ENCODE measurements at places on chromosomes 7 and 10. TPM values are rescaled to one million over a fixed set of nuclear protein-coding genes. Genes with fewer than 3 reads are reported as not detected.

DNA sequence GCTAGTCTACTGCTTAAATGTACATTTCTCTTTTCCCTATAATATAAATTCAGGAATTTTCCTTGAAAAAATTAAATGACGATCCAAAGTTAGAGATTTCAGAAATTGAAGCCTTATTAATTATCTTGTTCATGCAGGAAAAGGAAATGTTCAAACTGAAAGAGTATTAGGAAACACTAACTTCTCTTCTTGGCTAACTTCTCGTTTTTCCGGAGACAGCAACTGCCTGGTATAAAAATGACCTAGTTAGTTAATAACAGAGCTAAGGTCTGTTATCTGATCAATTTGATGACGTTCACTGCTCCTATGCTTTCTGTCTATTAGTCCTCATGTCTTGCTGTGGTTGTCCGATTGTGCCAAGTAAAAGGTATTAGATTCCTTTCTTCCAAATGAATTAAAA is 212.5 kb downstream of the DGKB start:
- DNase-seq = no peak

GRCh38 chr7:1170741-1171501 is 10.9 kb upstream of the ZFAND2A start:
- DNase-seq = no peak

The CPSF4 gene
- total RNA-seq = 33.8 TPM

- DNase-seq = peak; percentile 61
Measured at GRCh38 chr10:67606572-67606971, 89.4 kb downstream of the CTNNA3 start.

DNA sequence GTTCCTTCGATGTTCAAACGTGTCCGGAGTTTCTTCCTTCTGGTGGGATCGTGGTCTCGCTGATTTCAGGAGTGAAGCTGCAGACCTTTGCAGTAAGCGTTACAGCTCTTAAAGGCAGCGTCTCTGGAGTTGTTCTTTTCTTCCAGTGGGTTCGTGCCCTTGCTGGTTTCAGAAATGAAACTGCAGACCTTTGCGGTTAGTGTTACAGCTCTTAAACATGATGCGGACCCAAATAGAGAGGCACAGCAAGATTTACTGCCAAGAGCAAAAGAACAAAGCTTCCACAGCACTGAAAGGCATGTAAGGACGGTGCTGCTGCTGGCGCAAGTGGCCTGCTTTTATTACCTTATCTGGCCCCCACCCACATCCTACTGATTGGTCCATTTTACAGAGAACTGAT is 931.4 kb downstream of the IPMK start:
- no peak for DNase-seq

DNA sequence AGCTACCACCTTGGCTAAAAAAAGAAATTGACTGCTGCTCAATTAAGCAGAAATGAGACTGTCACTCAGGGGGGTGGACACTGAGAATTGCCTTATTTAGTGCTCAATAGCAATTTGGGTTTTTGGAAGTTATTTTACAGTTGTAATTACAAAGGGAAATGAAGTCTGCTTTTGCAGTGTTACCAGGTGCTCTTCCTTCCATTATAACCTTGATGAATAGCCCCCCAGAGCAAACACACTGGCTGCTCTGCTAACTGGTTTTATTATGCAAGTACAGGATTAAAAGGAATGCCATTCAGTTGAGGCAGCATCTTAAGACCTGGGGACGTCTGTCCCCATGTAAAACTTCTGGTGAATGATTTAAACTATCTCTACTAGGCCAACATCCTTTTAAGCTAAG is 191.0 kb downstream of the EVX1 start:
- DNase-seq = no peak

GRCh38 chr7:81162771-81163525 is 244.1 kb upstream of the SEMA3C start:
- DNase-seq = peak; percentile 54

The MKX gene
- total RNA-seq = 6.9 TPM

DNA sequence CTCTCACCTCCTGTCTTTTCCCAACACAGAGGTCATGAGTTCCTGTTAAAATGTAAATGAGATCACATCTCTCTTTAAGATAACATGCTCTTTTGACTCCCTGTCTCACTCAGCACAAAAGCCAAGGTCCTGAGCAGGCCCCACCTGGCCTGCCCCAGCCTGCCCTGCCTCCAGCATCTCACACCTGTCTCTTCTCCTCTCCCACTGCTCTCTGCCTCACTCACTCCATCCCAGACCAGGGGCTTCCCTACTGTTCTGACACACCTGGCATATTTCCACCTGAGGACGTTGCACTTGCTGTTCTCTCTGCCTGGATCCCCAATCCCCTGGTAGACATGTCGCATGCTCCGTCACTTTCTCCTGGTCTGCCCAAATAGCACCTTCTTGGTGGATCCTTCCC is 285.0 kb upstream of the ZMIZ1 start:
- DNase-seq = no peak

DNA sequence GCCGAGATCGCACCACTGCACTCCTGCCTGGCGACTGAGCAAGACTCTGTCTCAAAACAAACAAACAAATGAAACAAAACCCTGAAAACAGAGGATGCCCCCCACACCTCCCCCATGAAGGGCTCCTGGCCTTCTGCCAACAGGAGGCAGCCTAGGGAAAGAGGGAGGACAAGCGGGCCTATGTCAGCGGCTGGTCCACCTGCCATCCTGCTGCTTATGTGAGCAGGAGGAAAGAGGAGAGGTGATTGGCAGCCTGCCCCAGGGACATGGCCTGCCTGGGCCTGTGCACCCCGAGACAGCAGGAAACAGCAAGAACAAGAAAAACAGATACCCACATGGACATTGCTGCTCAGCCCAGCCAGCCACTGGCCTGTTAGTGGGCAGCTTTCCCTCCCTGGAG is 9.1 kb upstream of the ZNF316 start:
- no peak for DNase-seq

The HK1 gene
- total RNA-seq = 91.1 TPM

The GPR26 gene
- total RNA-seq = not detected

- DNase-seq = peak; percentile 84
Measured at GRCh38 chr10:112461029-112461887, 14.2 kb downstream of the VTI1A start.

The DGKI gene
- total RNA-seq = 11.3 TPM

DNA sequence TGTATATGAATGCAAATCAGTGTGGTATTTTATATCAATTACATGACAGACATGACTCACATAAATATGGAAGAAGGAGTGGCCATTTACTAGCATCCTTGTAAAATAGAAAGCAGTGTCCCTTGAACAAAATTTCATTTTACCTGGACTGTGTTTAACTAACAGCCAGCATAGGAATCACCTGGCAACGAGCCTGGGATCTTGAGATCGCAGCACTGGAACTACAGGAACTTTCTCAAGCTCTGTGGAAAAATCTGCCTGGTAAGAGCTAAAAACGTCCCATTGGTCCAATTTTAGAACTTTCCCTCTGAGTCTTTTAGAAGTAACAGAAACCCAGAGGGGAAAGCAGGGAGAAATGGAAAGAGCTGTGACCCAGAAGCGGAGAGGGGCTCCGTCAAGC is 68.9 kb upstream of the AMPH start:
- DNase-seq = no peak

The HOXA1 gene
- 0.32 TPM for total RNA-seq

- DNase-seq = no peak
Measured at GRCh38 chr7:127792528-127793342, 140.7 kb downstream of the SND1 start.

- DNase-seq = peak; percentile 87
Measured at GRCh38 chr7:32583791-32584190, 88.5 kb downstream of the AVL9 start.

The MINDY4 gene
- 11.0 TPM for total RNA-seq

- no peak for DNase-seq
Measured at GRCh38 chr10:112778579-112778978, 171.5 kb upstream of the TCF7L2 start.

The KIAA1217 gene
- 2.6 TPM for total RNA-seq

The TBXAS1 gene
- total RNA-seq = not detected

- DNase-seq = peak; percentile 43
Measured at GRCh38 chr10:99852481-99853213, 70.2 kb downstream of the ABCC2 start.

Data from fibroblast of villous mesenchyme (primary cell).